Activated CD4-positive, alpha-beta T cell treated with anti-CD3 and anti-CD28 coated beads, Interleukin-2, amount 50 U/mL, for 16 hours (primary cell): ENCODE measurements at places on chromosomes 7 and 10.

- DNase-seq = no peak
These were observed 9.6 kb upstream of the CFAP46 start for GRCh38 chr10:132951926-132952325.

DNA sequence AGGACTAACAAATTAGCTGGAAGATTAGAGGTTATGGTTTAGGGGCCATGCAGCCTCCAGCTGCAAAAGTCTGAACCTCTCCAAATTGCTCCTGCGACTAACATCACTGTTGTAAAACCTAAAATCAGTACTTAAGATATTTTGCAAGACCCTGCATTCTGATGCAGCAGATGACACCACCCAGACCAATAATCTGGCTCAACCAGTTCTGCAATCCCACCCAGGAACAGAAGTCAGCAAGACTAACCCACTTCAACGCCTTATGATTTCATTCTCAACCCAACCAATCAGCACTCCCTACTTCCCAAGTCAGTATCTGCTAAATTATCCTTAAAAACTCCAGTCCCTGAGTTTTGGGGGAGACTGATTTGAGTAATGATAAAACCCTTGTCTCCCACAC, 250.8 kb upstream of the MBL2 start:
- no peak for DNase-seq

DNA sequence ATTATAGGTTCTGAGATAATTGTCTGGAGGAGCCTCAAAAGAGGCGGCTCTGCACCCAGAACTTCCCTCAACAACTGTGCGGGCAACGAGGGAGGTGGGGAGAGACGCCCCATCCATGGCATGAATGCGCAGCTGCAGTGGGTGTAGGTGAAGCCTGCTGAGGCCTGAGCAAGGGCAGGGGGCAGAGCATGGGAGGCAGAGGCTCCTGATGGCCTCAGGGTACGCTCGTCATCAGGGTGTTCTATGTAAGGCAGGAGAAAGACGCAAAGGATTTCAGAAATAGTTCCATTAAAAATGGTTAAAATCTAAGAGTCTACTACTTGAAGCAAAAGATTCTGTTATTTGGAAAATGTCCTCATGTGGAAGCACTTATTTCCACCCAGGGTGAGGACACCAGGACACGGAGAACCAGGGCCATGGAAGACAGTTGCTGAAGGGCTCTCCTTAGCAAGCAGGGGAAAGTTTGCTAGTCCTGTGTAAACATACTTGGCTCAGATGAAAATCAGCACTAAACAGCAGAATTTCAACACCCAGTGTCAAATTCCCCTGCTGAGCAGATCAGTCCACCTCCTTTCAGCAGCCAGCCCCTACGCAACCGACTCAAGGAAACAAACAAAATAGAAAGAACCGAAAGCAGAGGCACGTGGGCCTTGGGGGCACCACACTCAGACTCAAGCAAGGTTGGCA, 18.9 kb downstream of the INSIG1 start:
- DNase-seq = no peak

DNA sequence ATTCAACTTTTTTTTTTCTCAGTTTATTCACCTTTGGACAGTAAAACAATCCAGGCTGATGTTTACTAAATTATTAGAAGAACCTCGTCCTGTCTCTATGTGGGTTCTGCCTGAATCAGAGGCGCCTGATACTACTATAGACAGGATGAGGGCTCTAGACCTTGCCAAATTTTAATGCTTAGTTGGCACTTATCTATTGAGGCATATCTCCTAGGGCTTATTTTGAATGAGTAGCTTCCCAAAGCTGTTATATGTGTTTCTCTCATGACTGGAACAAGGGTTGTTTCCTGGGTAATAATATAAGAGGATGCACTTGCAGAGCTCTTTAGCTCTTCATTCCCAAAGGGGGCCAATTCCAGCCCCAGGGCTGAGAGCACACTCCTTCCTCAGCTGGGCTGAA, 23.6 kb downstream of the HECW1 start:
- DNase-seq = no peak

- DNase-seq = no peak
These were observed 852.8 kb upstream of the CELF2 start for GRCh38 chr10:10164848-10165247.

DNA sequence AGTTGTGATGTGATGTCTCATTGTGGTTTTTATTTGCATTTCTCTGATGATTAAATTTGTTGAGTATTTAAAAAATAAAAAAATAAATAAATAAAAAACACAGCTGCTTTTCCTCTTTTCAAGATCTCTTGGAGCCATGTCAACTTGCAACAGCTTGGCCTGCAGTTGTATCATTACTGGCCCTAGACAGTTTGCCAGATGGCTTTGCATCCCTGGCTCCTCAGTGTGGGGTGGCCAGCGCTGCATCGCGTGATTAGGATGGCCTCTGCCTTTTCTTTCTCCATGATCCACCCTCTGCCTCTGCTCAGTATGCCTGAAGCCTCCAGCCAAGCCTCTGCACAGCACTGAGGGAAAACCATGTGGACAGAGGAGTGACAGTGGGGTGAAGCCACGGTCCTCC, 96.8 kb downstream of the PPP1R3C start:
- no peak for DNase-seq

DNA sequence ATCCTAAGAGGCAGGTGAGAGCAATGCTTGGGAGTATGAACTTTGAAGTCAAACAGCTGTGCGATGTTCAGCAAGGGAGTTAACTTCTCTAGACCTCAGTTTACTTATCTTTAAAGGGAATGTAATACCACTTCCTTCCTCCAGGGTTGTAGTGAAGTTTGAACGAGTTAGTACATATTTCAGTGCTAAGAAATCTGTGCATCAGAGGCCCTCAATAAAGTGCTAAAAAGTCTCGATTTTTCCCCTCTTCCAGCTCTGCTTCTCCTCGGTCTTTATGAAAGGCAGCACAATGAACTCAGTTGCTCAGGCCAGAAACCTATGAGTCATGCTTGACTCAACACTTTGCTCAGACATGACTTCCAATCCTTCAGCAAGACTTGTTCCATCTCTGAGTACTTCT, 418.9 kb downstream of the MDFIC start:
- DNase-seq = peak; percentile 1

DNA sequence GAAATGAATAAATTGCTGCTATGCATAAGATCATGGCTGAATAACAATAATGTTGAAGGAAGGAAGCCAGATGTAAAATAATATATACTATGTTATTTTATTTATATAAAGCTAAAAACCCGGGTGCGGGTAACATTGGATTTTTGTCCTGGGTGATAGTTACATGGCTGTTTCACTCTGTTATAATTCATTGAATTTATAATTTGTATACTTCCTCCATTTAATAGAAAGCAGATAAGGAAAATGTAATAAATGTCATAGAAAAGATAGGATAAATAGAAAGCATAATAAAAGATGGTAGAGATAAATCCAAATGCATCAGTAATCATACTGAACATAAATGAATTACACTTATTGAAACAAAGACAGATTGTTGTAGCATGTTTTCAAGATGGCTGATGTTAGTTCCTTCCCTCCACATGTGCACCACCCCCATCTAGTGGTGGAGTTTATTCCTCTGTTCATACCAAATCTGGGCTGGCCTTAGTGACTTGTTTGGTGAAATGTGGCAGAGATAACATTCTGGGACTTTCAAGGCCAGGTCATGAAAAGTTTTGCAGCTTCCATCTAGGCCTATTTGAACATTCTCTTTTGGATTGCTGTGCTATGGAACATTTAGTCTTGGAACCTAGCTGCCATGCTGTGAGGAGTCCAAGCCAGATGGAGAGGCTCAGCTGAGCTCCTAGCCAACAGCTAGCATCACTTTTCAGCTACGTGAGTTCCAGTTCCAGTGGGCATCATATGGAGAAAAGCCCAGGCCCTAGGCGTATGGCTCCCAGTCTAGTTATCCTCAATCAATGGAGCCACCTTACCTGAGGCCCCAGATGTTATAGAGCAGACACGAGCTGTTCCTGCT, 46.9 kb downstream of the AHCYL2 start:
- peak; percentile 79 for DNase-seq
